ENCODE measurements at places on chromosomes 5 and 9.
A peak's percentile ranks its signal among the peaks of the same experiment; 100 is the strongest.

GRCh38 chr9:15295761-15296405, 11.1 kb downstream of the TTC39B start:
- DNase-seq = peak; percentile 67

GRCh38 chr9:2489838-2490314, 131.7 kb upstream of the VLDLR start:
- no peak for DNase-seq

DNA sequence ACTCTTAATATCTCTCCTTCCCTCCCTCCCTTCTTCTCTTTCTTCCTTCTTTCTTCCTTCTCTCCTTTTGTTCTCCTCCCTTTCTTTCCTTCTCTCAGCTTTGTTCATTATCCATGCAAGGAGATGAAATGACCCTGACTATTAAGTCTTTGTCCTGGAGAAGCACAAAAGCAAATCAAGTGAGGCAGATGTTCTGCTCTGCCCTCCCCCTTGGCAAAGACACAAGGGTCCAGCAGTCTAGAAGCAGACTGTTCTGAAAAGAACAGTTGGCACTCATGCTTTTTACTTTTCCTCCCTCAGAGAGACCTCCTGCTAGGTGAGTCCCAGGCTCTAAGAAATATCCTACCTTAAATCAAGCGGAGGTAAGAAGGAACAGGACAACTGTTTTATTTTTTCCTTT, 1067.6 kb upstream of the DMAC1 start:
- no peak for DNase-seq

DNA sequence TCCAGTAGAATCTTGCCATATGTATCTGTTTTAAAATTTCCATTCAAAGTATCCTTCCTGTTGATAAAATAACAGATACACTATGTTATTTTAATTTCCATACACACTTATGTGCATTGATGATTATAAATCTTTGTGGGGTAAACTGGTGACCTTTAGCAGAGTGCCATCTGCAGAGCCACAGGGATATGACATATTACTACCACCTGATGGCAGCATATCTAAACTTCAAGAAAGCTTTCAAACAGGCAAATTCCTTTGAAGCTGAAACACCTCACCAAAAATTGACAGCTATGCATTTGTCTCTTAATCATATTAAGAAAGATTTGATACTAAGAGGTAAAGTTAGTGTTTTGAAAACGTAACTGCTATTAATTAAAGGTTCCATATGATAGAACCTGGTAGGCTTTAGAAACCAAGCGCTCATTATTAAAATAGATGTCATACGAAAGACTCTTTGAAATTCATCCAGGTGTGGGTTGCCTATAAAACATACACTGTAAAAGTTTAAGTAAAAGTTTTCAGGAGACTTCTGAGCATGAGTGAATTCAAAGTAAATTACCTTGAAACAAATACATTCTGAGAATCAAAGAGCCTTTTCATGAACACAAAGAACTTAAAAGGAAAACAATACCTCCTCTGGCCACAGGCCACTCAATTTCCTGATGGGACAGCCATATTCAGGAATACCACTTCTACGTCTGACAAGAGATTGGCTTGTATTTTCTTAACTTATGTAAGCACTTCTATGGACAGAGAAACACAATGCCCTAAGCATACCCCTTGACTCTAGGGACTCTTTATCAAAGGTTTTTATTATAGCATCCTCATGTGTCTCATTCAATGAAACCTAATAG, 93.3 kb downstream of the KIAA0825 start:
- peak; percentile 62 for DNase-seq

GRCh38 chr5:50967563-50968355, 301.3 kb downstream of the PARP8 start:
- DNase-seq = no peak

DNA sequence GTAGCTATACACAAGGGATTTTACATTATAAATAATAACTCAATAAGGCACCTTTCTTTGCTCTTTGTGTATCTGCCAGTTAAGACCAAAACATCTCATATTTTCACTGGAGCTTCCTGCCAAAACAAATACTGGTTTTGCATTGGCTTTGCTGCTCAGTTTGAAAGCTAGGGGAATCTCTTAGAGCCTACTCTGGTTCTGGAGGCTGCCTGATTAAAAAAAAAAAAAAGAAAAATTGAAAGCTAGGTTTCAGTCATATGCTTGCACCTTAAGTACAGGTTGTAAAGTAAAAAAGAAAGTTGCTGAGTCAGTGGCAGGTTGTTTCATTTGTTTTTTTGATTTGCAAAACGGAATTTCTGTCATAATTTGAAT, 2.3 kb downstream of the DENND4C start:
- DNase-seq = peak; percentile 71

DNA sequence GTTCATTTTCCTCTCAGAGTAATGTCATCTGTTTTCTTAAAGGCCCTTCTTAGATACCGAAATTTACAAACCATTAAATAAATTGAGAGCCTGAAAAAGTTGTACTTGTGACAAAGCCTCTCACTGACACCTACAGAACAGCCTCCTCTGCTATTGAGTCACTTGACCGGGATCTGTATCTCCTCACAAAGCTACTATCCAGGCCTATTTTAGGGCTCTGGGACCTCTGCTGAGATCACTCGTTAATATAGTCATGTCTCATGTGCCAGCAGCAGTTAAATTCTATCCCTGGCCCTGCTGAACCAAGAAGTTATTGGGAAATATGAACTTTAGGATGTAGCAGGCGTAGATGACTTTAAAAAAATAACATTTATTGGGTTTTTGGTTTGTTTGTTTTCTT, 31.1 kb downstream of the FBXO38 start:
- no peak for DNase-seq

GRCh38 chr5:78953092-78953800, 31.9 kb downstream of the ARSB start:
- DNase-seq = peak; percentile 67

DNA sequence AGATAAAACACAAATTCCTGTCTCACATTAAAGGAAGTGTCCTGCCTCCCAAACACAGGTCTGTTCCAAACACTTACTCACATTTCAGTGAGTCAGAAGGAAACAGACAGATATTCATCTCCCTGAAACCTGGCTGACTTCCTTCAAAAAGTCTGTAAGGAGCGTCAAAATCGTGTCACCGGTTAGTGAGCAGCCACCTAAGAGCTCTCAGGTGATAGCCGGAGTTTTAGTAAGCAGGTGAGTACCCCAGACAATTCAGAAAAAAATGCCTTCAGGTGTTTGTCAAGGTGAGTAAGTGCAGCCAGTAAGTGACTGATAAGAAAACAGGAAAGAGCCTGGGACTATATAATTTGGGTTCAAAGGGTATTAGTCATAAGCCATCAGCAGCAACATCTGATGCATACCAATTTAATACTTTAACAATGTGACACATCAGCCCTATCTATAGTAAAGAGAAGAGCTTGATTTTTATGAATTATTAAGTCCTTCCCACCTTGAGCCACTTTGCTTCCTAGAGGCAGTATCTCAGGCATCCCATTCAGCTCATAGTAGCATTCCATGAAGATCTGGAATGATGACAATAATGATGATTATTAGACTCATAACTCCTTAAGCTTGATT, 1.3 kb upstream of the ITGA2 start:
- DNase-seq = peak; percentile 31

- no peak for DNase-seq
These were observed 51.9 kb upstream of the NMUR2 start for GRCh38 chr5:152456815-152457443.

GRCh38 chr5:56443826-56444225, 210.7 kb upstream of the ANKRD55 start:
- no peak for DNase-seq

- DNase-seq = no peak
These were observed 30.5 kb downstream of the CNTFR start for GRCh38 chr9:34558919-34559623.

DNA sequence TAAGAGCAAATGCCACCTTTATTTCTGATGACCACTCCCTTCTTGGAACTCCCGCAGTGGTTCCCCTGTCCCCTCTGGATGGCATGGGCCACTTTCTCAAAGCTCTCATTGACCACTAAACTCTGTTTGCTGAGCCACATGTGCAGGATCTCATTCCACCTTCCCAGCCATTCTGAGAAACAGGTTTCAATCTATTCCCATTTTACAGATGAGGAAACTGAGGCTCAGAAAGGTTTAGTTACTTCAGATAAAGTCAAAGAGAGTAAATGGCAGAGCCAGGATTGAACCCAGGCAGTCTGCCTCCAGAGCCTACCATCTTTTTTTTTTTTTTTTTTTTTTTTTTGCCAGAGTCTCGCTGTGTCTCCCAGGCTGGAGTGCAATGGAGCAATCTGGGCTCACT, 24.2 kb downstream of the COL27A1 start:
- DNase-seq = no peak

- no peak for DNase-seq
These were observed 119.0 kb downstream of the ENTREP1 start for GRCh38 chr9:69444021-69444420.

GRCh38 chr9:14428781-14429230, 114.9 kb upstream of the NFIB start:
- DNase-seq = peak; percentile 35

- DNase-seq = no peak
These were observed 13.1 kb upstream of the INSYN2B start for GRCh38 chr5:169993485-169993790.

- no peak for DNase-seq
These were observed 201.0 kb downstream of the MAPKAP1 start for GRCh38 chr9:125505988-125506438.

Measured in activated CD4-positive, alpha-beta T cell treated with anti-CD3 and anti-CD28 coated beads, Interleukin-2, amount 50 U/mL, for 16 hours (primary cell).